Left kidney (tissue), 8 donors: ENCODE measurements at places on chromosomes 13 and 19.

DNA sequence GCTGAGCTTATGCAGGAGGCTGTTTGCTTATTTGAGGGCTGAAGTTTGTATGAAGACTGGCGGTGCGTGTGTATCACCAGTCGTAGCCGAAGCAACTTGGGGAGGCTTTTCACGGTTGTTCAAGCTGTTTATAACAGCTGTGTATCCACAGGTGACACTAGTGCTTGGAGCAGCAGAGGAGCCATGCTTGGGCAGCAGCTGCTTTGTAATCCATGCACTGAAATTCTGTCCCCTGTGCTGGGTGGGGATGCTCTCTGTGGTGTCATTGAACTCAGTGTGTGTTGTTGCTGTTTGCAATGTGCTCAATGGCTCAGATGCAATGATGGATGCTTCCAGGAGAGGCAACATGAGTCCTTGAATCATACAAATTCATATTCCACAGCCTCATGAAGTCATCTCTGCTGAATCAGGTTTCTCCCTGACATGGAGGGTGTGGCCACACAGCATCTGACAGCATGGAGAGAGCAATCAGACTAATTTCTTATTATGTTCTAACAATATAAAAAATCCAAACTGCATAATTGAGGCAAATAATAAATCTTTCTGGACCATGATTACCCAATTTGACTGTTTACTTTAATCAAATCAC lies 18.8 kb upstream of the GTF3A start:
- no peak for DNase-seq

DNA sequence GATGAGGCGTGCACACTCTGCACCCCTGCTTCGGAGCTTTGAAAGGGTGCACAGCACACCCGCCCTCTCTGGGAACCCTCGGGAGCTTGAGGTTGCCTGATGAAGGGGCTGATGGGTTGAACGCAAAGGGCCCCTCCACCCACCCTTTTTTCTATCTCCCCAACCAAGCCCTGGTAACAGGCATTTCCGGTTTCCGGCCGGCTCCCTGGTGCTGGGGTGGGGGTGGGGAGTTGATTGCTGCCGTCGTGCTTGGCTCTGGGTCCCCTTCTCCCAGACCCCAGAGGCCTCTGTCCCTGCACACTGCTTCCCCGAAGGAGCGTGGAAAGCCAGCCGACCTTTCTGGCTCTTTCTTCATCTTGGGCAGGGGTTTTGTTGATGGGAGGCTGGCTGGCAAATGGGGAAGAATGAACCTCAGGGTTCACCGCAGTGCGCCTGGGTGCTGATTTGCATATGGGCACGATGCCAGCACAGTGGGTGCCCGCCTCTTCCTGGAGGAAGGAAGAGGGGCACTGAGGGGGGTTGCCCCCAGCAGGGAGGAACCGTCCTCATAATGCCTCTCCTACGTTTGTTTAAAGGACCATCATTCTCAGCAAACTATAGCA lies 29.1 kb downstream of the VAV1 start:
- no peak for DNase-seq

DNA sequence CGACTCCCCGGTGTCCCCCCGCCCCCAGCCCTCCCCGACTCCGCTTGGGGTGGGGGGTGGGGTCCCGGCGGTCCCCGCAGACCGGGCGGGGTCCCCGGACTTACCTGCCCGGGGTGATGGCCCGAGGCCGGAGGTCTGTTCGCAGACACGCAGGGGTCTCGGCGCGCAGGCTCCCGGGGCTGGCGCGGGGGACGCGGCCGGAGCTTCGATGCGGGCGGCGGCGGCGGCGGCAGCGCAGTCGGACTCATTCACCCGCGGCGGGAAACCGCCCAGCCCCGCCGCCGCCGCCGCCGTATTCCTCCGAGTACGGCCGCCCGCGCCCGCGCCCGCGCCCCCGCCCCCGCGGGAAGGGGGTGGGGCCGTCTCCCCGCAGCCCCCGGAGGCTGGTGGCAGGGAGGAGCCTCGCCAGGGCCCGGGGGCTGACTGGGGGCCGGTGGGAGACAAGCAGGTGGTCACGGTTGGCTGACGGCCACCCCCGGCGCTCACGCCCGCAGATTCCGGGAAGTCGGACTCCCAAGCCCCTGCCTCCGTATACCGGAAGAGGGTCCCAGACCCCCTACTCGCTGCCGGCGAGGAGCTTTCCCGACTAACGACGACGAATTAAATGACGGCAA lies at the start of gene C2CD4C:
Gene C2CD4C, minus strand, starts transcription at position 246 of the 614 bp plus-strand sequence. CDS start 786 bp downstream, outside the sequence.
- DNase-seq: no peak

DNA sequence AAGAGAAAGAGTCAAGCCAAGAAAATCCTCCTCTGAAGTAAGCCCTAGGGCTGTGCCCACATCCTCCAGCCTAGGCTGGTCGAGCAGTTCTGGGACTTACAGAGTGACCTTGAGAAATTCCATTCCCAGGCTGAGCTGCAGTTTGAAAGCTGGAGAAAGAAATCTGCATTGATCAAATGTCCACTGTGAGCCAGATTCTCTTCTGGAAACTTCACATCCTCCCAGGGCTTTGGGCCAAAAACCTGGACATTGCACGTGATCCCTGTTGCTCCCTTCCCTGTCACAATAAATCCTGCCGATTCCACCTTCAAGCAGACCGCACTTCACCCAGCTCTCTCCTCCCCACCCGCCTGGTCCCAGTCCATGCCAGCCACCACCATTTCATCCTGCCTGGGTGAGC lies 15.7 kb downstream of the TMEM143 start:
- no peak for DNase-seq

DNA sequence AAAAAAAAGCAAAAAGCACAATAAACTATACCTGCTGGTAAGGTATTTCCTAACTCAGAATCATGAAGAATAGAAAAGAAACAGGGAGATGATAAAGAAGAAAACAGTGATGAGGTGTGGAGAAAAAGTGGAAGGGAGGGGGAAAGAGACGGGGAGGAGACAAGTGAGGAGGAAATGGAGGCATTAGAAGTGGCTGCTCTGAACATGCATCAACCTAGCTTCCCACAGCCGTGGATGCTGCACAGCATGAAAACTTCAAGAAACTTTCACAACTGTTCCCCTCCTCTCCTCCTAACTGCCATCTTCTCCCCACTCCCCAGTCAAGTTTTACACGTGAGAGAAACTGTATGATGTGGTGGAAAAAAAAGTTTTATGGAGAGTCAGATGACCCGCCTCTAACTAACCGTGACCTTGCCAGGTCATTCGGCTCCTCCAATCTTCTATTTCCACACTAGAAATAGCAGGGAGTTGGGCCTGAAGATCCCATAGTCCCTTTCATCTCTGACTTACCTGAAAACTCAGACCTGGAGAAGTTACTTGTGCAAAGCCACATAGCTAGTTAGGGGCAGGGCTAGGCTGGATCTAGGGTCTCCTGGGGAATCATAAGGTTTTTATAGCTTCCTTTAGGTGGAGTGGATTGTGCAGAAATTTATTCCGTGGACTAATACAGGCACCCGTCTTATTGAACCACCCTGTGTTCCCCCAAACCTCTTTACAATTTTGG lies 461.9 kb downstream of the KLF5 start:
- no peak for DNase-seq

- DNase-seq: no peak
Observed at GRCh38 chr13:114078461-114079451, 53.7 kb downstream of the RASA3 start.

- DNase-seq: no peak
Observed at GRCh38 chr19:8488365-8488764, 14.1 kb downstream of the PRAM1 start.

GRCh38 chr13:106156468-106156867 lies 379.0 kb downstream of the EFNB2 start:
- no peak for DNase-seq

DNA sequence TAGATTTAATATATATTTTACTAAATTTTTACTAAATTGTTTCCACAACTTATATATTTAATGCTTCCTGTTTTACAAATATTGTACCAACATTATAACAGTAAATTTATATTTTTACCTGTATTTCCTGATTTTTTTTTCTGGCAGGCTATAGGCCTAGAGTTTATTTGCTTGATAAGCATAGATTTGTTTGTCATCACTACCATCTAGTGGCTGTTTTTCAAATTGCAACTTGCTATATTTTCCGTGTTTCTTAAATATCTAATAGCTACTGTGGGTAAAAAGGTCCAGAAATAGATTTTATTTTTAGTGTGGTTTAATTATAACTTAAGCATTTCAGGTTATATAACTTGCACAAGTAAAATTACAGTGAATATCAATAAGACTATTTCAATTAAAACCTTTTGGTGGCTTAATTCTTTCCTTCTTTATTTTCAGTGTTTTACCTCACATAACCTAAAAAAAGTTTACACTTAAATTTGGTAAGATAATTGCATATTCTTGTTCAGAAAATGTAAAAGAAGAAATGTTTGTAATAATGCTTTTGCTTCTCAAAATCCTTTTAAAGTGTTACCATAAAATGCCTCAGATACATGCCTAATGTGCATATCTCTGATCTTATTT lies 60.6 kb downstream of the NDFIP2 start:
- DNase-seq: peak; percentile 63

- DNase-seq: no peak
Observed at GRCh38 chr13:96552559-96552958, 441.7 kb downstream of the OXGR1 start.

- no peak for DNase-seq
Observed at GRCh38 chr13:33154911-33155310, 130.6 kb downstream of the STARD13 start.

DNA sequence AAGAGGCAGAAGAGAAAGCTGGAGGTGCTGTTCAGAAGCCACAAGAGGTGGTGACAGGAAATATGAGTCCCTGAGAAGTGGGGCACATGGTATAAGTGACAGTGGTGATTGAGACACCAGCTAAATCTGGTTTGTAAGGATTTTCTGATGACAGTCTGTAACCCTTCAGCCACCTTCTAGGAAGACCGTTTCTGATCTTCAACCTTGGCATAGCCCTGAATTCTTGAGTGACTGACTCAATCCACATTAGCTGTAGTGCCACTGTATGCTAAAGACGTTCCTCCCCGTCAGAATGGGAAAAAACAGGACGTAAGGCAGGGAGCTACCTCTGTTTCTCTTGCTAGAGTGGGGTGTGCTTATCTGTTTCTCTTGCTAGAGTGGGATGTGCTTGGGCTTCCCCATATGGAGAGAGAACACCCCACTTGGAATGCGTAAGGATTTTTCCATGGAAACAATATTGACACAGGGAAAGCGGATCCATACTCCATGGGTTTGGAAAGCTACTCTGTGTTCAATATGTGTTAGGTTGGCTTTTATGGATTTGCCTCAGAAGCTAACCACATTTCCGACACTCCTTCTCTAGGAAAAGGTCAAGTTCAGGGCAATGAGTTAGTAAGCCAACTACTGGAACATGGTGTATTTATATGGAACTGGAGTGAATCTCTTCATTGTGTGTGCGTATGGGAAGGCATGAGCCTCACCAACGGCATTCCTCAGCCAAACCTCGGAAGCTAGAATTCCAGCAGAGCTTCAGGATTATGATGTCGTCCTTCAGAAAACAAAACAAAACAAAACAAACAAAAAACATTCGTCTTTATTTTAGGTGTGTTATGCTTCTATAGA lies 948.8 kb upstream of the SLC10A2 start:
- DNase-seq: no peak

- DNase-seq: no peak
Observed at GRCh38 chr19:10552510-10553053, 8.9 kb downstream of the ATG4D start.

GRCh38 chr13:53028637-53029203 lies at the start of gene OLFM4:
TSS of gene OLFM4 (plus strand) at chr13:53028813. CDS start at chr13:53028837, 24 bp downstream.
- peak; percentile 25 for DNase-seq

DNA sequence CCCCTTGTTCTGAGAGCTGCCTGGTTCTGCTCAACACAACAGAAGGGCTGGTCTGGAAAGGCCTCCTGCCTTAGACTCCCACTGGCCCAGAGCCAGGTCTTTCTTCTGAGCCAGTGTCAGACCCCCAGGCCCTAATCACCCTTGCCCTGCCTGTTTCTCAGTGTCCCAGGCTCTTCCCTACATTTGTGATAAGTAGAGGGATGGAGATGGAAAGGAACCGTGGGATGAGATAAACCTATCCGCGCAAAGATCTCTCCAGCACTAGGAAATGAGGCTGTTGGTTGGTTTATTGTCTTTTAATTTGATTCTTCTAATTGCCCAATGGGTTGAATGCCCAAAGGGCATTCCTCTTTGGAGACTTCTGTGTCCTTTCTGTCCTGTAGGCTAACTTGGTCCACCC lies 470.0 kb downstream of the TSHZ3 start:
- DNase-seq: no peak

DNA sequence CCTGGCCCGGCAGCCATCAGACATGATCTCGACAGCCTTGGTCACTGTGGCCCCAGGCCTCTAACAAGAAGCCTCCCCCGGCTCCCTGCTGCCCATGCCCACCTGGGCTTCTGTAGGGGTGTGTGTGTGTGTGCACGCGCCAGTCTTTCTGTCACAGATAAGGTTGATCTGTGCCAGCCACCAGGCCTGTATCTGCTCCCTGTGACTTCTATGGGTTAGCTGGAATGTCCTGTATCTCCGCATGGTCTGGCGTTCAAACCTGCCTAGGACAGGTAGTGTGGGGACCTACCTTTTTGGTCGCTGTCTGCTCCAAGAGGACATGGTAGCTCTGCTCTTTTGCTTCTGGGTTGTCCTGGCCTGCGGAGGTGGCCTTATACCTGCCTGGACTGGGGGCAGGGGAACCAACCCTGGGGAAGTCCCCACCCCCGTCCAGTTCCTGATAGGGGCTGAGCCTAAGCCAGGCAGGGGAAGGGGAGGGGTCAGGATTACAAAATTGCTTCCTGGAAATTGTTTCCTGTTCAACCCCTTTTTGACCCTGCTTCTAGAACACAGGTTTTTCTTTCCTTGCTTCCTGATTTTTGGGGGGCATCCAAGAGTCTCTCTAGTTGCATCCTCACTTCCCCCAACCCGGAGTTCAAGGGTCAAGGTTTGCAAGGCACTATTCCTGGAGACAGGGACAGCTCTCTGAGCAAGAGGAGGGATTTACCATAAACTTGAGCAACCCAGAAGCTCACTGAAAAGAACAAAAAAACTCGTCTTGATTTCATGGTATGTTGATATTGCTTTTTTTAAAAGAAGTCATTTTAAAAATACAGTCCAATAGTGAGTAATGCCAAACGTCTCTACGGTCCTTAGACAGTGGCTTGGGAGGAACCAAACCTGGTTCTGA lies at the start of gene LRG1:
Gene LRG1, minus strand, starts transcription at position 344 of the 889 bp plus-strand sequence. Its CDS starts 23 bp downstream, at position 321.
- DNase-seq: no peak

- DNase-seq: no peak
Observed at GRCh38 chr19:30062065-30062906, 120.2 kb downstream of the URI1 start.

DNA sequence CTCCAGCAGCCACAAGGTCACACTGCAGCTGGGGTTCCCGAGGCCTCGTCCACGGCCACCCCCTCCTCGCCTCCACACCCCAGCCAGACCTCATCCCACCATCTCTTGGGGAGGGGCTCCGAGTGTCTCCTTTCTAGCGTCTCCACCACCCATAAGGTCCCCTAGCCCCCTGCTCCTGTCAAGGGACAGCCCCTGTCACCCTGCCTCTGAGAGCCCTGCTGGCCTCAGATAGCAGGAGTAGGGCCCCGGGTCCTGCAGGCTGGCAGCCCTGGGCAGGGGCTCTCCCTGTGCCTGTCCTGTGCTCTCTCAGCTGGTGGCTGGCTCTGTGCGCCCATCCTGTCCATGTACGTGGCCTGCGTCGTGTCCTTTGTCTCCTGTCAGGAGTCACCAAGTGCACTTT lies 17.0 kb downstream of the COMP start:
- no peak for DNase-seq
